AG04450 (cell line): ENCODE measurements at places on chromosomes 16 and 17.

- DNase-seq, result no peak
These were observed 15.8 kb downstream of the TMC6 start for GRCh38 chr17:78112518-78113471.

- DNase-seq, result no peak
These were observed 610 bp downstream of the C16orf74 start for GRCh38 chr16:85750146-85750826.

- no peak for DNase-seq
These were observed 17.4 kb downstream of the CD300LG start for GRCh38 chr17:43864161-43864984.

- no peak for DNase-seq
These were observed 422.9 kb downstream of the WWOX start for GRCh38 chr16:78522327-78522726.

- no peak for DNase-seq
These were observed 110.7 kb upstream of the FAM20A start for GRCh38 chr17:68711858-68712257.
